ENCODE measurements at places on chromosomes 6 and 20.
A peak's percentile ranks its signal among the peaks of the same experiment; 100 is the strongest.

- no peak for DNase-seq
These were observed 12.8 kb upstream of the RPS10 start for GRCh38 chr6:34438705-34439104.

- peak; percentile 76 for DNase-seq
These were observed 428.1 kb upstream of the NOX3 start for GRCh38 chr6:155883741-155884140.

DNA sequence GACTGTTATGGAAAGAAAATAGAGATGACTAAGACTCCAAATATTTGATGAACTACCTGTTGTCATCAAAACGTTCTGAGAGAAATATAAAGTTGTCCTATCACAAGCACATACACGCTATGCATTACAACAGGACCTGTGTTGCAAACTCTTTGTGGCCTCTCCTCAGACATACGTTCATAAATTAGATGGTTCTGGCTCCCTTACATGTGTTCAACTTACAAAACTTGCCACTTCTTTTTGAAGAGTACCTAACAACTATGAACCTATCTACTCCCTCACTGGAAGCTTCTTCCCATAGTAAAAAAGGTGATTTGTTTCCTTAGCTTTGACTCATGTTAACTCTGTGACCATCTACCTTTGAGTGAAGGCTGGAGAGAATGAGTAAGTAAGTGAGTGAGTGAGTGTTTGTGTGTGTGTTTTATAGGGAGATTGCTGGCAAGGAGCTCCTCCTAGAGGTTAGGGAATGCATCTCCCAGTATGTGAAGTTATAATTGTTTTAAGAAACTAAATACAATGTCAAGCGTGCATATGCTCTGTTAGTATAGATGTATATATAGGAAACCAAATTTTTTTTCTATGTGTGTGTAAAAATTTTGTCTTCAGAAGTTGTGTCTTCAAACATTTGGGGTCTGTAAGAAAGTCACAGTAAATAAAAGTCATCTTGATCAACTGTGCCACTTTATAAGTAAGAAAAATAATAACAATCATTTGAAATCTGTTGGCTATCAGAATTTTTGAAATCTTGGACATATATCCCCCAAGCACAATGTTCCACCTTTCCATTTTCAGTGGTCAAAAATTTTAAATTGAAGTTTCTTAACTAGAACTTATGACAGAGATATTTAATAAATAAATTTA is 1211.1 kb upstream of the GJE1 start:
- DNase-seq = peak; percentile 86

DNA sequence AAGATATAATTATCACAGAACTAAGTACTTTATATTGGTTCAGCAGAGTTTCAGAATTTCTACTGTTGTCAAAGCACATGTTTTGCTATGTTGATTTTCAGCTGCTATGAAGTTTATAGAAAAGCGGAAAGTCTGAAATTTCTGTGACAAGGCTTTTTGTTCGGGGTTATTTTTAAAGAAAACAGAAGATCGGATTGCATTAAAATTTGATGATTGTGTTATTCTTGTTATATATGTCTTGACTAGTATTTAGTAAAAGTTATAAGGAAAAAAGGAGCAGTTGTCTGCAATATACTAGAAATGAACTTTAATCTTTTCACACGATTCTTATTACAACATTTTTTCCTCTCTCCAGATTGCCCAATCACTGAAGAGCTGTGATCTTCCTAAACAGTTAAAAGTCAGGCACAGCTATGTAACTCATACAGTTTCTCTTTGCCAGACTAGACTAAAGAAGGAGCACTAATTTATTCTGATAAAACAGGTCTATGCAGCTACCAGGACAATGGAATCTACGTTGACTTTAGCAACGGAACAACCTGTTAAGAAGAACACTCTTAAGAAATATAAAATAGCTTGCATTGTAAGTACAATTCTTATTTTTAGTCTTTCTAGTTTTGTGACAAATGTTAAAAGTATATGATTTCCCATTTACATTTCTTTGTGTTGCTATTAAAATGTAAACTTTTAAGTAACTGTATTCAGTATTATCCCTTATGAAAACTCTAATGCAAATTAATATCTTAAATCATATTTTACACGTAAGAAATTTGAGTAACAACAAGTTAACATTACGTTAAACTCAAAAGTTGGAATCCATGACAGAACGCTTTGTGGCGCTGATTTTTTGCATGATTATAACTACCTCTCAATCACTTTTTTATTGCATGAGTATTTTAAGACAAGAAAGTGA is at the start of gene ENPP3:
ENPP3 (plus strand) TSS at position 423 of the 913 bp plus-strand sequence; CDS start at position 506, 83 bp downstream.
- peak; percentile 13 for DNase-seq

GRCh38 chr6:17268114-17268513 is 13.0 kb upstream of the RBM24 start:
- DNase-seq = peak; percentile 34

GRCh38 chr6:133286765-133287164 is 45.6 kb downstream of the EYA4 start:
- DNase-seq = peak; percentile 27

DNA sequence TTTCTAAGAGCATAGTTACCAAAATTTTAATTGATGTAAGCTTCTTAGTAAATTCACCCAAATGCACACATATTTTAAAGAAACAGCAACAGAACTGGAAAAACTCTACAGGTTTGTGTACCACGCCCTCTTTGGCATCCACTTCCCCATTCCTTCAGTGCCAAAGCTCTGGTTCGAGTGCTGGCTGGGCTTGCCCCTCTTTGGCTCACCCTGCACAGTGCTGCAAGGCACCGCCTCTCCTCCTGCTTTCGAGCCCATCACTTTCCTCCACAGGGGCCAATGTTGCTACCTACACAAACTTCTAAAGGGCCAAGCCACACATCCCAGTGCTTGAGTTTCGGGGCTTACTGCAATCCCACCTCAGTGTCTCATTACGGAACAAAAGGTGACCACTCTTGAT is 9.6 kb downstream of the LRP11 start:
- no peak for DNase-seq

GRCh38 chr6:109455437-109456110 is at the start of gene MICAL1:
TSS of gene MICAL1 (minus strand) at chr6:109455772. CDS start at chr6:109454196, 1,576 bp downstream.
- peak; percentile 24 for DNase-seq

- DNase-seq = peak; percentile 13
These were observed 801 bp downstream of the FBXL4 start for GRCh38 chr6:98946879-98947410.

DNA sequence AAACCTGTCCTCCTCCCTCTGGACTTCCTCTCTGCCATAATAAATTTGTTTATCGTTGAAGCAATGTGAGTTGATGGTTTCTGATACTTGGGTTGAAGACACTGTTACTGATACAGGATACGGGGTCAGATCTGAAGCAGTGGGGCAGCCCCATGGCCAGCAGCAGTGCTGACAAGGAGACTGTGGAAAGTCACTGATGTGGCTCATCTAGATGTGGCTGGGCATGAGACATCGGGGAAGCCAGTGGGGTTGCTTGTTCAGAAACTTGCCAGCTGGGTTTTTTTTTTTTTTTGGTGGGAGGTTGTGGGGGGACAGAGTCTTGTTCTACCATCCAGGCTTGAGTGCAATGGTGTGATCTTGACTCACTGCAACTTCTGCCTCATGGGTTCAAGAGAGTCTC is 2.6 kb upstream of the BPI start:
- no peak for DNase-seq

DNA sequence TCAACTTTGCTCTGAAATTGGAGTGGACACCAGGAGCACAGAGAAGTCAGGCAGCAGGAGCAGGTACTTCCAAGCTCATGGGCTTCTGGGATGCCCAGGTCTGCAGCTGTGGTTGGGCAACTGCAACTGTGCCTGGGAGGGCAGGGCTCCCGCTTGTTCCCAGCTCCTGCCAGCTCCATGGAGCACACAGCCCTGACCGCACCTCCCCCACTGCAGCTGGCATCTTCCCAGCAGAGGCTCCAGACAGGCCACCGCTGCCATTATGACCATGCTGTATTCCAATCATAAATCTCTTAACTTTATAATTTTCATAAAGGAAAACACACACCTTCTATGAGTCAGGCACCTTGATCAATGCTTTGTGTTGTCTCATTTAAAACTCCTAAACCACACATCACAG is 36.9 kb downstream of the STK38 start:
- no peak for DNase-seq

- peak; percentile 83 for DNase-seq
These were observed 6.2 kb downstream of the PXT1 start for GRCh38 chr6:36436466-36436865.

- DNase-seq = no peak
These were observed 13.5 kb upstream of the CD2AP start for GRCh38 chr6:47464052-47464451.

DNA sequence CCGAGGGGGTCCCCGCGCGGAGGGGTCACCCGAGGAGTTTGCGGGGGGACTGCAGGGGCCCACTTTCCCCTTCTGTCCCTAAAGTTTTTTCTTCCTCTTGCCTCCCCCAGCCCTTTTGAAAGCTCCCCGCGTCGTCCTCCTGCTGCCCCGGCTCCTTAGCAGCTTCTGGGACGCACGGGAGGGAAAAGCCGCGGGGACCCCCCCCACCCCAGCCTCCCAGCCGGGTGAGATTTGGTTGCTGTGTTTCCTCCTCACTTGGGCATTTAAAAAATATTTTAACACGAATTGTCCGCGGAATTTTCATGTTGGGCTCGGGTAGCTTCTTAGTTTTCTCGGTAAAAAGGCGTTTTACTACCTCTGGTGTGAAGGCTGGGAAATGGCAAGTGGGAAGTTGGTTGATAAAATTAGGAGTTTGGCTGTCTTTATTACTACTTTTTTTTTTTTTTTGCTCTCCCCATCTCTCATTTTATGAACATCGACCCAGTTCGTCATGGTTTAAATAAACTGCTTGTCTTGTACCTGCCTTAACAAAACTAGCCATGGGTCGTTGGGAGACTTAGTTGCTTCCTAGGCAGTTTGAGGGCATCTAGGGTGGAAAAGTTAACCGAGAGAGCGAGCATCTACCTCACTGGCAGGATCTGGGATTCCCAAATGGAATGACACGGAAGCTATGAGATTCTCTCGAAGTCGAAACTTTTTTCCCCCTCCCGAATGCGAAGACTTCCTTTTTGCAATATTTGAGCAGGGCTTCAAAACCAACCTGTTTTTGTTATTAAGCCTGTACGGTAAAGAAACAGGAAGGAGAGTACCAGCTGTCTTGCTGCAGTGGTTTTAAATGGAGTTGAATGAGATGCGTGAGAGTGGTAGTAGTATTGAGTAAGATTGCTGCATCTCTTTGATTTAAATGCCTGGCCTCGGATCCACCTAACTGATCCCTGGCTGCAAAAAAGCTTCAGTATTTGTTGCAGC is 868 bp downstream of the NCOA3 start:
- peak; percentile 62 for DNase-seq

DNA sequence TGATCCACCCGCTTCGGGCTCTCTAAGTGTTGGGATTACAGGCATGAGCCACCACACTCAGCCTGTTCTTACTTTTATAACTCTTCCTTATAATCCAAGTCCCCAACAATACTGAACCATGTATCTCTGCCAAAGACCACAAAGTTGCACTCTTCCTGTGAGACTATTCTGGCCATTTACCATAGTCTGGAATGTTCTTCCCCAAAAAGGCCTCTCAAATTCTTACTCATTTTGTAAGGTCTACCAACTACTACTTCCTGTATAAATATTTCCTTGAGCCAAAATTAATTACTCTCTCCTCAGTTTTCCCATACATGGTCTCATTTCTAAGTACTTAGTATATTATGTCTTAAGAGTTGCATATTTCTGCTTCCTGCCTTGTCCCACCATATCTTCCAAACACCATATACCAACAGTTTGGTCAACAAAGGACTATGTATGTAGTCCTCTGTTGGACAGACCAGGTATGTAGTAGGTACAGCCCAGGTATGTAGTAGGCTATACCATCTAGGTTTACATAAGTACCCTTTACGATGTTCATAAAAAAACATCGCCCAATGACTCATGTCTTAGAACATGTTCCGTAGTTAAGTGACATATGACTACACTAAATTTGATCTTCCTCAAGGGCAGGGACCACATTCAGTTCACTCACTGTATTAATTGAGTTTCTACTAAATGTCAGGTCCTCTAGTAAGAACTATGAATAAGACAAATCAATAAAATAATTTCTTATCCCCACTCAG is 22.0 kb downstream of the RANBP9 start:
- DNase-seq = no peak

DNA sequence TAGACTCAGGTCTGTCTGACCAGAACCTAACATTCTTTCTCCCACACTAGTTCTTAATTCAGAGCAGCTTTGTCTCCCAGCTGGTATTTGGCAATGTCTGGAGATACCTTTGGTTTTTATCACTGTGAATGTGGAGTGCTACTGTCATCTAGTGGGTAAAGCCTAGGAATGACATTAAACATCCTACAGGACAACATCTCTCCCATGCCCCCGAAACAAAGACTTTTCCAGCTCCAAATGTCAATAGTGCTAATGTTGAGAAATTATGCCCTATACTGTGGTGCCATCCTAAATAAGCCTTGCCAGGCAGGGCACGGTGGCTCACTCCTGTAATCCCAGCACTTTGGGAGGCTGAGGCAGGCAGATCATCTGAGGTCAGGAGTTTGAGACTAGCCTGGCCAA is 4.2 kb upstream of the TTPAL start:
- DNase-seq = peak; percentile 44

GRCh38 chr20:16479666-16480065 is 93.6 kb downstream of the KIF16B start:
- DNase-seq = peak; percentile 28

DNA sequence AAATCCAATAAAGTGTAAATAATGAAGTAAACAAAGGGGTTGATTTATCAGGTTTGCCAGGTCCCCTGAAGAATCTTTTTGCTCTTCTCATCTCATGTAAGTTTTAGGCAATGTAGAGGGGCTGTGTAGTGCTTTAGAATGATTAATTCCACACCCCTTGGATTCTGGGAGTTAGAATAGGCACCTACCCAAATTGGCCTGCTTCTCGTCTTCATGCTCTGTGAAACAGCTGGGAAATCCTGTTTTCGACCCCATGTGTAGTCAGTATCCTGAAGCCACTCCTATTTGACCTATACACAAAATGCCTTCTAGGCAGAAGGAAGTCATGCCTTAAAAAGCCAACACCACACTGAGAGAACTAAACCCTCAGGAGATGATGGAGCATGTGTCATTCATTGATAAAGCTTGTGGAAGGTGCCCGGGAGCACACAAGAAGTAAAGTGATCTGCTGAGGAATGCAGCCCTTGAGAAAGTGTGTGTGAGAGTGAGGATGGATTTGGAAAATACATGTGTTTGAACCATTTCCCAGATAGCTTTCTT is 170.9 kb downstream of the KLHL32 start:
- DNase-seq = no peak

DNA sequence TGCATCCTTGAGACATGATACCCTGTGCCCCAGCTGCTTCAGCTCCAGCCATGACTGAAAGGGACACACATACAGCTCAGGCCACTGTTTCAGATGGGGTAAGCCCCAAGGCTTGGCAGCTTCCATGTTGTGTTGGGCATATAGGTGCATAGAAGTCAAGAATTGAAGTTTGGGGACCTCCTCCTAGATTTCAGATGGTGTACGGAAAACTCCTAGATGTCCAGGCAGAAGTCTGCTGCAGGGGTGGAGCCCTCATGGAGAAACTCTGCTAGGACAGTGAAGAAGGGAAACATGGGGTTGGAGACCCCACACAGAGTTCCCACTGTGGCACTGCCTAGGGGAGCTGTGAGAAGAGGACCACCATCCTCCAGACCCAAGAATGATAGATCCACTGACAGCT is 1379.0 kb upstream of the MAP3K7 start:
- DNase-seq = no peak

All from IMR-90 (cell line).